ENCODE measurements at places on chromosomes 2 and 18.

GRCh38 chr18:43046322-43046721 lies 69.2 kb downstream of the RIT2 start:
- DNase-seq = peak; percentile 61

DNA sequence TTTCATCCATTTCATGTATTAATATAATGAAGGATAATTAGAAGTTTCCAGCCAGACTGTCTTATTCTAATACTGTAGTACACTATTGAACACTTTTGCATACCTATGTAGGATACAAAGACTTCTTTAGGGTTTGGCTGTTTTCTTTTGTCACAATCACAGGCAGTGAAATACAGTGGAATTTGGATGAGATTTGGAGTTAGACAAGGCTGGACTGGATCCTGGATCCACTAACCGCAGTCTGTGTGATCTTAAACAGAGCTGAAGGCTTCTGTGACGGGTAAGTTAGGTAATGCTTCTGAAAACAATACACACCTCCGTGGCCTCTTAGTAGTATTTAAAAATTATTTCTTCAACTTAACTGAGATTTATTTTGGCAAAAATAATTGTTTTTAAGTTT lies 1128.6 kb upstream of the CDH2 start:
- no peak for DNase-seq

DNA sequence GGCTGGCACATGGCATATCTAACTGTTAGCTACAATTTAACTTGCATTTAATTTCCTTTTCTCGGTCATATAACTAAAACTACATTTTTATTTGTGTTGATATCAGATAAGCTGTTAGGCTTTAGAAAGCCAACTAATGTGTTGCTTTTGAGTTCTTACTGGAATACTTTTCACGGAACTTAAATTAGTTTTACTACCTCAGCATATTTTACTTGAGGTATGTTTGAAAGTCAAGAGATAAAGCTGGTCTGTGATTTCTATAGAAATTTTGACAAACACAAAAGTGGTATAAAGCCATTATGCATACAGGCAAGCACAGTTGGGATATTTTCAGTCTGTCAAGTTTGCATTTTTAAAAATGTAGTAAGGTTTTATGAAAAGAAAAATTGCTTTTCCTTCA lies 162.6 kb downstream of the ZNF804A start:
- DNase-seq = no peak

GRCh38 chr2:173048897-173049661 lies 26.6 kb upstream of the MAP3K20 start:
- peak; percentile 47 for DNase-seq

GRCh38 chr2:167616997-167617396 lies 630.4 kb downstream of the STK39 start:
- DNase-seq = no peak

DNA sequence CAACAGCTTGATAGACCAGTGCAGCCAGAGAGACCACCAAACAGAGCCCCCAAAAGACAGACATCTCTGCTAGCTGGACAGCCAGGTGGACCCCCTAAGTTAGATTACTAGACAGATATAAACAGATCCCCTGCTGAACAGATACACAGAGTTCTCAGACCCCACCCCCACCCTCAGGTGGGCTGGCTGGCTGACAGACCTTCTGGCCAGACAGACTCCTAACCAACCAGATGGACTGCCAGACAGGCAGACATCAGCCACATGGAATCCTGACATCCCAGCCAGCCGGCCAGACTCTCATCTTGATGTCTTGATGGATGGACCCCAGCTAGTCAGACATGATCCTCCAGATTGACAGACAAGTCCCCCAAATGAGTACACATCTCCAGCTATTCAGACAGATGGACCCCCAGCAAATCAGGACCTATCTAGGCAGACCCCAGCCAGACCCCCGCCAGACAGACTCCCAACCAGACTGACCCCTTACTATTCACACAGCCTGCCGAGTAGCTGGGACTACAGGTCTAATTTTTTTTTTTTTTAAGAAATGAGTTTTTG lies 18.0 kb downstream of the PTPN18 start:
- no peak for DNase-seq

DNA sequence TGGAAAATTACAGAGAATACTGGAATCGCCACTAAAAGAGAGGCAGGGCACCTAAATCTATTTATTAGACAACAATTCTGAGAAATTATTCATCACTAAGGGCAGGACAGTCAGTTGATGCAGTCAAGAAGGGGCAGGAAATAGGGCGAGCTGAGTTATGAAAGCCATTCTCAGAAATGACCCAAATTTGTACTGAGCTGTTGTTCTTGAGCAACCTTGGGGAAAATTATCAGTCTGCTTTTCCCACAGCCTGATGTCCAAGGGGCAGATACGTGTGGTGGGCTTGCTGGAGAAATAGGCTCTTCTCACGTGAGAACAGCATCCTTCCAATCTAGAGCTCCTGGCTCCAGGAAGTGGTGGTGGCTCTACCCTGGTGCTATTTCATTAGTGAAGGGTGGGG lies 38.6 kb downstream of the STON1 start:
- no peak for DNase-seq

DNA sequence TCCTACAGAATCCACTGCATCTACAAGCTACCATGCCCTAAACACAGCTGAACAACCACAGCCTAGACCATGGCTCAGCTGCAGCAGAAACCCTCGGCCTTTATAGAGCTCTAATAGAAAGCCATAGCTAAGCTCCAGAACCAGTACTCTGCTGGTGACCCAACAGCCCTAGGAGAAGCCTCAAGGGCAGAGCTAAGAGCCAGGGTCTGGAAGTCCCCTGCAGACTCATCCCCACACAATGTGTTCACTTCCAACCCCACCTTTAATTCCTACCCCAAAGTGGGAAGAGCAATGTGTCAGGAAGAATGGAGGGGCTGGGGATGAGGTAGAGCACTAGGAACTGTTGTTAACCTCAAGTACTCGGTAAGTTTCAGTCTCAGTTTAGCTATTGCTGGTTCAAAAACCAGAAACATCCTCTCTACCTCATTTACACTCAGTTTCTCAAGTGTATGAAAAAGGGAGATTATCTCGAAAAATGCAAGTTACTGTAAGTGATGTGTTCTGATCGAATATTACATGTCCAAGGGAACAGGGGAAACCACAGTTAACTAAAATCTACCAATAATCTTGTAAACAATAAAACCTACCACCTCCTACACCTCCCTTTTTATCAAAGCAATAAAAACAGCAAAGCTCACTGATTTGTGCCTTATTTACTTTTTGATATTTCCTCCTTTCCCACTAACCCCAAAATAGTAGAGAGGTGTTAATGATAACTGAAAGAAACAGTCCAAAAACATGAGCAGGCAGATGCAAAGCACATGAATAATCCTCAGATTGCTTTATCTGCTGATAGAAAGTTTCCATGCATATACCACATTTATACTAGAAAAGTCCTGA lies 36.2 kb downstream of the THADA start:
- DNase-seq = no peak
